ENCODE measurements at places on chromosomes 12 and 14. TPM values are rescaled to one million over a fixed set of nuclear protein-coding genes. Genes with fewer than 3 reads are reported as not detected.
A peak's percentile ranks its signal among the peaks of the same experiment; 100 is the strongest.

DNA sequence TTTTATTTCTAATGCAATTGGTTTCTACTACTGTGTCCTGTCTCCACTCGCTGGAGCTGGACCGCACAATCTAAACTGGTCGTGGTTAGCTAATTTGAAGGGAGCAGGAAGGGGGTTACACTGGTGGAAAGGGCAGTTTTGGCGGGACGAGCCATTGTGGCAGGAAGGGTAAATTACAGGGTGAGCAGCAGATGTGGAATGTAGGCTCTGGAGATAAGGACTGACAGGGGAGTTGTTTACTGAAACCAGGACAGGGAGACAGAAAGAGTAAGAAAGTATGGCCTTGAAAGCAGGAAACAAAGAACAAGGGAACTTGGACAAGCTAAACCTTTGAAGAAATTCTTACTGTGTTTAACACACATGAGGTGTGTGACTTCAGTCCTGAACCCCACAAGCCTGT is 147.8 kb downstream of the ATXN7L3B start:
- DNase-seq, result no peak

- no peak for DNase-seq
These were observed 199.0 kb upstream of the FAR2 start for GRCh38 chr12:28950049-28950448.

- DNase-seq, result peak; percentile 18
These were observed 39.7 kb downstream of the PPTC7 start for GRCh38 chr12:110543252-110543959.

Gene ALG10
- 25.1 TPM for total RNA-seq

Gene PRB4
- total RNA-seq, result not detected

- DNase-seq, result peak; percentile 73
These were observed 38.2 kb downstream of the EVL start for GRCh38 chr14:100103250-100104005.

Gene CBLN3
- 11.6 TPM for total RNA-seq

Gene FITM1
- total RNA-seq, result not detected

- DNase-seq, result peak; percentile 42
These were observed 37.5 kb downstream of the EMP1 start for GRCh38 chr12:13233830-13234641.

DNA sequence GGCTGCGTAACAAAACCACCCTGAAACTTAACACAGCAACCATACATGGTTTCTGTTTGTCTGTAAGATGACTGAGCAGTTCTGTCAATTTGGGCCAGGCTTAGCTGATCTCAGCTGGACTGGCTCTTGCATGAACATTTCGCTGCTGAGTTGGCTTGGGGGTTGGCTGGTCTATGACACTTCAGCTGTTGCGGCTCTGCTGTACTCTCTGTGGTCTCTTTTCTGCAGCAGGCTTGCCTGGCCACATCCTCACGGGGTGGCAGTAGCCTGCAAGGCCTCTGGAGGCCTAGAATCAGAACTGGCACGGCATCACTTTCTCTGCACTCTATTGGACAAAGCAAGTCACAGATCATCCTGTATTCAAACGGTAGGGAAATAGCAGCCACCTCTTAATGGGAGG is 216.2 kb downstream of the BCL11B start:
- DNase-seq, result peak; percentile 44

Gene P3H3
- 0.86 TPM for total RNA-seq

Gene AP5M1
- total RNA-seq, result 32.7 TPM

DNA sequence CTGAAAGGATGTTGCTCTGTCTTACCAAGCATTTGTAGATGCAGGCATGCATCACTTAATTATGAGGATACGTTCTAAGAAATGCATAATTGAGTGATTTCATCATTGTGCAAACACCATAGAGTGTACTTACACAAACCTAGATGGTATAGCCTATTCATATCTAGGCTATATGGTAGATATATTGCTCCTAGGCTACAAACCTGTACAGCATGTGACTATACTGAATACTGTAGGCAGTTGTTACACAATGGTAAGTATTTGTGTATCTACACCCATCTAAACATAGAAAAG is 75.9 kb downstream of the IFT81 start:
- DNase-seq, result no peak

DNA sequence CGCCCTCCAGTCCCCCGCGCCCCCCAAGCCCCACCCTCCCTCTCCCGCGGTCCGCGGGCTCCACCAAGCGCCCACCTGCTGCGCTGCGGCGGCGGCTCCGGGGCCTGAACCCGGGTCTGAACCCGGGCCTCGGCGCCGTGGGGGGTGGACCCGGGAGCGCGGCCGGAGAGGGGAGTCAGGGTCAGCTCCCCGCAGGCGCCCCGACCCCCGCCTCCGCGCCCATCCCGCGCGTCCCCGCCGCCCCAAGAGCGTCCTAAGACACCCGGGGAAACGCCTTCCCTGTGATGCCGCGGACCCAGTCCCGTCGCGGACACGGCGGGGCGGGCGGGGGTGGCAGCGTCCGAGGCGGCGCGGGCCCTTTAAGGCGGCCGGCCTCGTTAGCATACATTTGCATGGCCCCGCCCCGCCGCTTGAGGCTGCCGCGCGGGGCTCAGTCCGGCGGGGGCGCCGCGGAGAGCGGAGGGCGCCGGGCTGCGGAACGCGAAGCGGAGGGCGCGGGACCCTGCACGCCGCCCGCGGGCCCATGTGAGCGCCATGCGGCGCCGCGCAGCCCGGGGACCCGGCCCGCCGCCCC is at the start of gene MMP17:
TSS of gene MMP17 (plus strand) at position 433 of the 574 bp plus-strand sequence. CDS start at position 535, 102 bp downstream.
- peak; percentile 57 for DNase-seq

Gene TAC3
- total RNA-seq, result 0.63 TPM

DNA sequence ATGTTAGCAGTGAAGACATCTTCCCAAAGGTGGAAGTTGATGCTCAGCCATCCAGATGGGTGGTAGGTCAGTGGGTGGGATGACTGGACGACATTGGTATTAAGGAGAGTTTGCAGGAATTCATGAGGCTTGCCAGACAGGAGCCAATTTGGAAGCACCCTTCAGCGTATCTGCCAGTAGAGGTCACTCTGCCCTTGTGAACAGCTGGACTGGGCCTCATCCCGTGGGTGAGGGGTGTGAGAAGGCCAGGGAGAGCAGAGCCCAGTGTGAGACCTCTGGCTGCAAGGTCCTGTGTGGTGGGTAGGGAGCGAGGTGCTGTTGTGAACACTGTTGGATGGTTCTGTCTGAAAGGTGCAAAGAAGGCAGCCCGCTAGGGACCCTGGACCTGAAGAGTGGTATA is 37.7 kb downstream of the SLC5A8 start:
- peak; percentile 10 for DNase-seq

- no peak for DNase-seq
These were observed 41.0 kb upstream of the PYGL start for GRCh38 chr14:50985124-50985858.

DNA sequence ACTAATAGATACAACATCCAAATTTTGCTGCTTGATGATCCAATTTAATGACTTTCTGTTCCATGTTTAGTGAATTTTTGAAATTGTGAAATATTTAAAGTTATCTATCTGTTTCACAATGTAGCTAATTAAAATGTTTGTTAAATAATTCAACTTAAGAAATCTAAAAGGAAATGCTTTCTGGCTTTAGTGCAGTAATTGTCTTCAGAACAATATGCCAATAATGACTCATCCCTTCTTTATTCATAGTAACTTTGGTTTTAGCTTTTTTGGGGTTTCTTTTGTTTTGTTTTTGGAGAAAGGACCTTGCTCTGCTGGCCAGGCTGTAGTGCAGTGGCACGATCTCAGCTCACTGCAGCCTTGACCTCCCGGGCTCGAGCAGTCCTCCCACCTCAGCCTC is 479.2 kb upstream of the RGS6 start:
- DNase-seq, result no peak

- no peak for DNase-seq
These were observed 45.8 kb downstream of the ELK3 start for GRCh38 chr12:96239711-96240635.

DNA sequence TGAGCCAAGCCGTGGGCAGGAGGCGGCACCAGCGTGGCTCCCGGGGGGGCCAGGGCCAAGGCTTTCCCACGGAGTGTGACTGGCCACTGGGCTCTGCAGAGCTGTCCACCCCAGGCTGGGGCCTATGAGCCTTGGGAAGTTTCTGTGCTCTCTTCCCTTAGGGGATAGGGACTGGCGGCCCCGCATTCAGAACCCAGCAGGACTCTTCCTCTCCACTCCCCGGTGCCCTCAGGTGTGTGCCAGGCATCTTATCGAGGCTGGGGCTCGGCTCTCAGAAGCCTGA is 17.8 kb upstream of the EIF2B2 start:
- DNase-seq, result no peak

GRCh38 chr12:124904306-124905098 is 9.9 kb downstream of the UBC start:
- DNase-seq, result no peak

- DNase-seq, result peak; percentile 23
These were observed 59.2 kb downstream of the RASSF8 start for GRCh38 chr12:26017484-26018211.

Gene RNASE7
- not detected for total RNA-seq

GRCh38 chr14:57847096-57847495 is 18.8 kb downstream of the SLC35F4 start:
- no peak for DNase-seq

- DNase-seq, result peak; percentile 2
These were observed 358.5 kb downstream of the TMEM121 start for GRCh38 chr14:105884808-105885281.

GRCh38 chr12:128840862-128841468 is 12.3 kb upstream of the GLT1D1 start:
- no peak for DNase-seq

Gene IRAK3
- total RNA-seq, result 0.82 TPM

DNA sequence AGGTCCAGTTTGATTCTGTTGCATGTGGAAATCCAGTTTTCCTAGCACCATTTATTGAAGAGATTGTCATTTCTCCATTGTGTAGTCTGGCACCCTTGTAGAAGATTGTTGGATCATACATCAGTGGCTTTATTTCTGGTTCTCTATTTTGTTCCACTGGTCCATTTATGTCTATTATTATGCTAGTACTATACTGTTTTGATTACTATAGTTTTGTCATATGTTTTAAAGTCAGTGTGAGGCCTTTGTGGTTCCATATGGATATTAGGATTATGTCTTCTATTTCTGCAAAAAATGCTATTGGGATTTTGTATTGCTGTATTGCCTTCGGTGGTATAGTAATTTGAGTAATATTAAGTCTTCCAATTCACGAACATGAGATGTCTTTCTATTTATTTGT is 51.4 kb downstream of the LEMD3 start:
- no peak for DNase-seq

Gene MMP17
- total RNA-seq, result not detected

DNA sequence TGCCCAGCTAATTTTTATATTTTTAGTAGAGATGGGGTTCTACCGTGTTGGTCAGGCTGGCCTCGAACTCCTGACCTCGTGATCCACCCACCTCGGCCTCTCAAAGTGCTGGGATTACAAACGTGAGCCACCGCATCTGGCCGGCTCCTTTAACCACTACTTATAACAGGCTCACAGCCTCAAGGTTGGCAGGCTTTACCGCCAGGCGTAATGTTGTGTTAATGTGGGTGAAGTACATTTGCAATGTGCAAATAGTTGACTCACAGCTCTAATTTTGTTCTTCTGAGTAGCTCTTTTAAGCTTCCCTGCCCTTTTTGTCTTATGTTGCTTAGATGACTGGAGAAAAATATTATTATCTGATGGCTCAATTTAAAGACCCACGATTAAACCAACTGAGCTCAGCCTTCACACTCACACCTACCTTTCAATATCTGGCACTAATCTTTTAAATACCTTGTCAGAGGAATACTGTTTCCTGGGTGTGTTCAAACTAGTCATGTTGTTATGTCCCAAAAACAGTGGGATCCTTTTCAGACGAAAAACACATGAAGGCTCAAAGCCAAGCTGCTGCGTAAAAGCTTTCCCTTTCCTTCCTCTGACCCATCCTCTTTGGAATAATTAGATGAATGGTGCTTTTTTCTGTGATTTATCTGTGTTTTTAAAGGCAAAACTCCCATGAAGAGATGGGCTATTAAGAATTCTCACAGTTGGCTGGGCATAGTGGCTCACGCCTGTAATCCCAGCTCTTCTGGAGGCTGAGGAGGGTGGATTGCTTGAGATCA is 57.2 kb upstream of the USP44 start:
- no peak for DNase-seq
